ENCODE measurements at places on chromosomes 12 and 14.

- no peak for DNase-seq
Observed at GRCh38 chr14:94390372-94391086, 2.1 kb upstream of the SERPINA1 start.

DNA sequence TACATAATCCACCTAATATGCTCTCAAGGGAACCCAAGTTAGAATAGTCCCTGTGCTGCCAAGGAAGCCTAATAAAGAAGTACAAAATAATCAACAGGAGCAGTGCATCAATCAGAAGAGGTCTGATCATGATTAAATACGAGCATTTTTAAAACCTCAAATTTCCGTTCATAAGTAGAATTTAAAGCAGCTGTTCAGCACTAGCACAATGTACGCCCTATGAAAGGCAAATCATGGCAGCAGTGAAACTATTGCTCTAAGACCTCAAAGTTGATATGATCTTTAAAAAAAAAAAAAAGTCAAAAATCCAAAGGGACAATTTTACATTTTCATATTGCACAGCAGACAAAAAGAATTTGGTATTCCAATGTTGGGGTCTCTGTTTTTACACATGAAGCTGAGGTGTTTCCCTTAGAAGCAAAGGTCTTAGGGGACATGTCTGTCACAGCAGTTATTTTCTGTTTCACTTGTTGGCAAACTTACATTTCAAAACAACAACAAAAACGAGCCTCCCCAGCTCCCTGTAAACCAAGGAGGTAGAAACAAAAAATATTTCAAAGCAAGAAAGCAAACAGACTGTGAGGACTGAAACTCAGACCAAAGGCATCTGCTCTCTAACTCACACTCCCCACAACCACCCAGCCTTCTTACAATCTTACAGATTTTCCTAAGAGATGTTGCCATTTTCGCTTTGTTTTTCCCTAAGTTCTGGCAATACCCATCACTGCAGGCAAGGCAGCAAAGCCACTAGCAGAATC, 28.2 kb downstream of the SOX5 start:
- peak; percentile 9 for DNase-seq

DNA sequence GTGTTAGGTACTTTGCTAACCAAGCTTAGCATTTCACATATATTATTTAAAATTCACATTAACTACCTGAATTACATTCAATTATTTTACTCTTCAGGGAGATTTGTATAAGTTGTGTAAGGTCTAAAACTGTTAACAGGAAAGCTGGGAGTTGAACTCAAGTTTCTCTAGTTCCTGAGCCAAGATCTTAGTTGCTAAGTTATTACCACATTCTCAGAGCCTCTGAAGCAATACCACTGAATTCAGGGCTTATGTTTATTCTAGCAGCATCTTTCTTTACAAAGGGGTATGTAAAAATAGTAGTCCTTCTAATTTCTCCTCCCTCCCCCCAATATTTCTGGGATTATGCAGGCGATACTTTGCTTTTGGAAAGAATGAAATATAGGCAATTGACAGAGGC, 786.8 kb downstream of the DIO2 start:
- peak; percentile 76 for DNase-seq

DNA sequence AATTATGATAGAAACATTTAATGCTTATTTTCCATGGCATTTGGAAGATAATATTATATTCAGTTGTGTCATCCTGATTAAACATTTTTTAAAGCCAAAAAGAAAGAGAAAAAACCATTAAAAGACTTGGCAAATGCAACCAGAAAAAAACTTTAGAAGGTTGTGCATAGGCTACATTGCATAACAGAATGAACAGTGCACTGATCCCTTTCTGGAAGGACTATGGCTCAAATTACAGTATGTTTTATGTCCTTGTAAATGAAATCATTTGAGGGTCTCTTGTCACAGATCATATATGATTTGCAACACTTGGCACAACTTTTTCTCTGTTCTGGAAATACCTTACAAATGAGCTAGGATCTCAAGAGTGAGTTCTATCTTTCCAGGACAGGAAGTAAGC, 275.2 kb upstream of the FLRT2 start:
- DNase-seq = peak; percentile 47

DNA sequence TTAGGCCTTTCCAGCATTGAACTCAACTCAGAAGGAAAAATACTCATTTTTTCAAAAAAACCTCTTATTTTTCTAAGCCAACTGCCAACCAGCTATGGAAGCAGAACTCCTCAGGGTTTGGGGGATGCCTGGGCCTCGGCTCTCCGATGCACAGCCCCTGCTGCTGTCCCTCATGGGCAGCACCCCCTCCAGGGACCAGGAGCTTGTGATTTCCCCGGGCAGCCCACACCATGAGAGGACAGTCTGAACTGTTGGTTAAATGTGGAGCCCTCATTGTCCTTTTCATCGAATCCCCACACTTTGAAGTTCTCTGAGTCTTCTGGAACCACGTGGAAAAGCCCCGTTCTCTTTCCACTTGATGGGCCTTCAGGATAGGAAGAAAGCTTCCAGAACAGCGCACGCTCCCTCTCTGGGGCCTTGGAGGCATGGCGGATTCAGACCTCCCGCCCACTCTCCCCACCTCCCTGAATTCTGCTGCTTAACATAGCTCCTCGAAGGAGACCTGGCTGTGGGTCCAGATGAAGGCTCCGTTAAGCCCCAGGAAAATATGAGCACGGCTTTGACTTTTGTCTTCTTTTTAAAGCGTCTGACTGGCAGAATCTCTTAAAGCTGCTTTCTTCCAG, 156.6 kb downstream of the CALM1 start:
- DNase-seq = no peak

DNA sequence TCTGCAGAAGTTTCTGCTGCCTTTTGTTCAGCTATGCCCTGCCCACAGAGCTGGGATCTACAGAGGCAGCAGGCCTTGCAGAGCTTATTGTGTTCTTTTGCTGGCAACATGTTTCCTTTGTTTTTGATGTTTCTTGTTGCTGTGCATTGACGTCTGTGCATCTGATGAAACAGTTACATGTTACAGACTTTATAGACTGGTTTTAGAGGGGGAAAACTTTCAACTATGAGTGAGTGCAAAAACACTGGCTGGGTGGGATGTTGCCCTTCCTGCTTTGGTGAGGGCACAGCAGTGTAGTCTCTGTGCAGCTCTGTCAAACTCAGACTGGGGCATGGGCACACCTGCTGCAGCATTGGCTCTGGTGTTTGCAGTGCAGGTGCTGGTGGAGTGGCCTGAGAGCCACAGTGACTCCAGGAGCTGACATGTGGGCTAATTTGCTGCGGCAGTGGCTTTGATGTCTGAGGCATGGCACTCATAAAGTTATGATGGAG, 26.9 kb downstream of the CLEC6A start:
- no peak for DNase-seq

DNA sequence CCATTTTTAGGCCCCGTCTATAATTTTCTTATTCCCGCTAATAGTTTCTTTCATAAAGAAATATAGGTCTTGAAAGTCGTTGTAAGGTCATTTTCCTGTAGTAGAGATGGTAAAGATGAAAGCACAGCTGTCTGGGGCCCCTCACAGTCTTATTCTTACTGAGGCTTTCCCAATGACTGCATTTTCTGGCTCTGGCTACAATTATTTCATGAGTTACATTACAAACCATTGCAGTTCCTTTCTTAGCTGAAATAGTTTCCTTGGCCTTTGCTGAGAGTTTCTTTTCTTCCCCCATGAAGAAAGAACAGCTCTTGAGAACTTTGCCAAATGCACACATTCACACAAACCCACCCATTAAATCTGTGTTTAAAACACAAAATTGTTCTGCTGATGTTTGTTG, 113.0 kb downstream of the DYRK2 start:
- no peak for DNase-seq

DNA sequence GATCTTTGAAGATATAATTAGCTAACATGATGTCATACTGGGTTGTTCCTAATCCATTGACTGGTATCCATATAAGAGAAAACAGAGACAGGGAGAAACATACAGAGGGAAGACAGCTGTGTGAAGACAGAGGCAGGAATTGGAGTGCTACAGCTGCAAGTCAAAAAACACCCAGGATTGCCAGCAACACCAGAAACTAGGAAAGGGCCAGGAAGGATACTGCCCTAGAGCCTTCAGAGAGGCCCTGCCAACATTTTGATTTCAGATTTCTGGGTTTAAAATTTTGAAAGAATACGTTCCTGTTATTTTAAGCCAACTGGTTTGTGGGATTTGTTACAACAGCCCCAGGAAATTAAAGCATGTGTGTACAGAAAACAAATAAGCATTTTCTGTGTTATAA, 473.7 kb upstream of the FLRT2 start:
- DNase-seq = no peak

GRCh38 chr12:92623386-92623785, 79.4 kb upstream of the PLEKHG7 start:
- DNase-seq = peak; percentile 23

DNA sequence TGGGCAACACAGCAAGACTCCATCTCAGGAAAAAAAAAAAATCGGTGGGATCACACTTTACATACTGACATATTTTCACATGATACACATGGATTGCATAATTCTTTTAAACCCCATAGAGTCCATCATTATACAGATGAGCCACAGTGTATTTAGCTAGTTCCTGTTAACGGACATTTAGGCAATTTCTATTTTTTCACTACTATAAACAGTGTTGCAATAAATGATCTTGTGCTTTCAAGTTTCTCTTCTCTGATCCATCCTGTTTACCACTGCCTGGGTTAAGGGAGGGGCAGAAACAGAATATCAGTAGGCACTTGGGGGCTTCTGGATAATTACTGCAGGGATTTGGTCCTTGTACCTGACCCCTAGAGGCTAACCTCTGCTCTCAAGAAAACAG, 43.4 kb upstream of the SPTLC2 start:
- no peak for DNase-seq

DNA sequence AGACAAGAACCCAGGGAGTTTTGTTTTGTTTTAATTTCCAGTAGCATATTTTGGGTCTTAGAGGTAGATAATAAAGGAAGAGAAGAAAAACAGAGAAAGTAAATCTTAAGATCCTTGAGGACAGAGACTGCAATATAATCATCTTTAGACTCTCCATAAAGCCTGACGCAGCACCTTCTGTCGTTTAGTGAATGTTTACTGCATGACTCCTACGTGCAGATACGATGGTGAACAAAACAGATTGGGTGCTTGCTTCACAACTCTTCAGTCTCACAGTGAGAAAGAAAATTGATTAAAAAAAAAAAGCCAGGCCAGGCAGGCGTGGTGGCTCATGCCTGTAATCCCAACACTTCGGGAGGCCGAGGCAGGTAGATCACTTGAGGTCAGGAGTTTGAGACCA, 86.9 kb downstream of the STON2 start:
- DNase-seq = no peak

- DNase-seq = no peak
Observed at GRCh38 chr12:28040246-28040645, 67.7 kb upstream of the PTHLH start.

DNA sequence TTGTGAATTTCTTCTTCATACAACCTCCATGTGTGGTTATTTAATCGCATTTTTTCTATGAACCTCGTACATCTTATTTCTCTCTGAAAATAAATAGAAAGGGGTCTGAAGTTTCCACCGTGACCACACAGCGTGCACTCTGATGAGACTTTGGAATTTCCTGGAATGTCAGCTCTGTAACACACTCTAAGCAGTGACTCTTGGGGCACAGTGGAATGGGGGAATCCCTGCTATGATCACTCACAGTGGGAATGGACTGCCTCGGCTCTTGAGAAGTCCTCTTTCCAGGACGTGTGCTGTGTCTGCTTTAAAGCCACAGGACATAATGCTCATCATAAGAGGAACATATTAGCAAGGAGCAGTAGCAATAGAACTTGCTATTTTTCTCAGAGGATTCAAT, 416.2 kb downstream of the EGLN3 start:
- peak; percentile 53 for DNase-seq

GRCh38 chr14:50846226-50846880, 15.4 kb upstream of the NIN start:
- peak; percentile 87 for DNase-seq

- peak; percentile 47 for DNase-seq
Observed at GRCh38 chr12:49413796-49414195, 46.5 kb downstream of the SPATS2 start.

DNA sequence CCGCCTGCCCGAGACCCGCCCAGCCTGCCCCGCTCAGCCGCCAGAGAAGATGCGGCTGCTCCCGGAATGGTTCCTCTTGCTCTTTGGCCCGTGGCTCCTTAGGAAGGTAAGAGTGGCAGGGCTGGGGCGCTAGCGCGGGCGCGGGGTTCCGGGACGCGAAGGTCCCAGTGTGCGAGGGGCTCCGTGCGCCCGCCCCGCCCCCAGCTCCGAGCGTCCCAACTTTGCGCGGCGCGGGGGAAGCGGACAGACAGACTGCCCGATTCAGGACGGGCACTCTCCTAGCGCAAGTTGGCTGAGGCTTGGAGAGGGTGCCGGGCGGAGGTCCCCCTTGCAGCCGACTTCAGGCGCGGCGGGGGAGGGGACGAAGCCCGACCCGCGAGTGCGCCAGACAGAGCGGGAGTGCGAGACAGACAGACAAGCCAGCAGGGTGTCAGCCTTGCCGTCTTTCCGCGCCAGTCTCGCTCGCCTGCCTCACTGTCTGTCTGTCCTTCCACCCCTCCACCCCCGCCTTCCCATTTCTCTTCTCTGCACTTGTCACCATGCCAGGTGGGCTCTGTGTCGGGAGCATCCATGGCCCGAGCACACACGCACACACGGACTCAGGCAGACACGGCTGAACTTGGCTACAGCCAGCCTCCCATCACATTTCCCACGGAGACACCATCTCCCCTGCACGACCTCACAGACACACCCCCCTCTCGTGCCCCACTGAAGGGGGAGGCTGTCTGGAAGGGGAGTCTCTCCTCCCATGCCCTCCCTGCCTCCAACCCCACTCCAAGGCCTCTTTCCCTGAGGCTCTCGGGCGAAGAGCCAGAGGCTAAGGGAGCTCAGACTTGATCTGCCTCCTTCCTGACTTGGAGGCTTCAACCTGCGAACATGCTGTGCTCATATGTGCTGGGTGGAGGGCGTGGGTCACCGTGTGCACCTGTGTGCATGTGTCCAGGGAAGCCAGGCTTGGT, 606 bp downstream of the NXPH4 start:
- DNase-seq = no peak

DNA sequence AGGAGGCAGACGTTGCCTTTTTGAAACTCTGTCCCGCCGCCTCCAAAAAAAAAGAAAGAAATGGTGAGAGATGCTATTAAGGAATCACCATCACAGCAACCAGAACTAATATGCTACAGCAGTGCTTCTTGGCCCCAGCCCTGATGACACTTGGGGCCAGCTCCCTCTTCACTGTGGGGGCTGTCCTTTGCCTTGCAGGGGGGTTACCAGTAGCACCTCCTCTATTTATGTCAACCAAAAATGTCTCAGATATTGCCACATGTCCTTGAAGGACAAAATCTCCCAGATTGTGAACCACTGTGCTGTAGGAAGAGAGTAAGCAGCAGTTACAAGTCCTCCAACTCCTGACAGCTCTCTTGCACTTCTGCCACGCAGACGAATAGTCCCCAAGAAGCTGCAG, 76.4 kb downstream of the LRRC74A start:
- no peak for DNase-seq

Measured in choroid plexus epithelial cell (primary cell).